ENCODE measurements at places on chromosomes 16 and 17. TPM values are rescaled to one million over a fixed set of nuclear protein-coding genes. Genes with fewer than 3 reads are reported as not detected.

GPATCH8 gene
- total RNA-seq, result 77.1 TPM

PPY gene
- total RNA-seq, result not detected

GRCh38 chr17:32912218-32912897, 15.6 kb upstream of the TMEM98 start:
- DNase-seq, result no peak

GRCh38 chr17:45135978-45136791, 698 bp downstream of the ACBD4 start:
- DNase-seq, result no peak

- no peak for DNase-seq
These were observed 12.8 kb upstream of the SLC38A8 start for GRCh38 chr16:84055366-84055765.

DNA sequence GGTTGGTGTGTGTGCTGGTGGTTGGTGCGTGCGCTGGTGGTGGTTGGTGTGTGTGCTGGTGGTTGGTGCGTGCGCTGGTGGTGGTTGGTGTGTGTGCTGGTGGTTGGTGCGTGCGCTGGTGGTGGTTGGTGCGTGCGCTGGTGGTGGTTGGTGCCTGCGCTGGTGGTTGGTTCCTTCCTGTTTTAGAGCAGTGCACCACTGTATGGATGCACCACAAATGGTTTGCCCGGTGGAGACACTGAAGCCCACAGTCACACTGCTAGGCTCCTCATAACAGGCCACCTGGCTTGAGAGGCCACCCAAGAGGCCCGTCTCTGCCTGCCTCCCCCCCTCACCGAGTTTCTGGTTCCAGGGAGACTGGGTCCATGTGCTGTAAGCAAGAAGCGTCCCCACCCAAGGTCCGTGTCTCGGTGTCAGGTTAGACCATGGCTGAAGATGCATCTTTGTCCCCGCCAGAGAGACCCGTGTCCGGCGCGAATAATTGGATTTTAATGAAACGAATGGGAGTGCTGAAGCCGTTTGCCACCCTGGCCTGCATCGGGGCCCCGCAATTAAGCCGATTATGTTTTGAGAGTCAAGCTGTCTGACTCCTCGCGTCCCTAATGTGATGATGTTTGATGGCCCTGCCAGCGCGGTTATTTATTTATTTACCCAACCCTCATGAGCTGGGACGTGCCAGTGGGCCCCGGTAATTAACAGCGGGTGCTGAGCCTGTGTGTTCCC, 161.3 kb upstream of the GSE1 start:
- DNase-seq, result no peak

- no peak for DNase-seq
These were observed 22.3 kb upstream of the TIMP2 start for GRCh38 chr17:78947235-78948149.

Measured in mesothelial cell of epicardium (in vitro differentiated cells).